ENCODE measurements at places on chromosomes 6 and 20.

DNA sequence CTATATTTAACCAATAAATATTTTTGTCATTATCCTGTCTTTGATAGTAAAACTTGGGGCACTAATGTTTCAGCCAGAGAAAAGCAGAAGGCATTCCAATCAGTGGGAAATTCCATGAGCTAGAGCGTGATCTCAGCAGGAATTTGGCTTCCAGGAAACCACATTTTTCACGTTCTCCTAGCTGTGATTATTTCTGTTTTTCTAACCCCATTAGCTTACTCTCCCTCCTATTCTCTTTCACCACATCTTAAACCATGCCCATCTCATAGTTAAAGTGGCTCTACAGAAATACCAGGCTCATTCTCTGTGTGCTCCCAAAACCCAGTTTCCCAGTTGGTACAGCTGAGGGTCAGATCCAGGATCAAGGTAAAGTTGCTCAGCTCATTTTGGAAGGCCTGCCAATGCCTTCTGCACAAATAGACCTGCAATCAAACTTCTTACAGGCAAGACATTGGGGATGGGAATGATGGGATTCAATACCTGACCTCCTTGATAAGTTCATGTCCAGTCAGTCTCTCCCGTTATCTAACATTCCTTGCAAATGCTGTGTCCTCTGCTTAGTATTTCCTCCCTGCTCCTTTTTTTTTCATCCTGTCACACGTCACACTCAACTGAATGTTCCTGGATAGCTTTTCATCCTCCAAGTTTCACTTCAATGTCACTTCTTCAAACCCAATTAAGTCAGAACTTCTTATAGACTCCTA is 33.1 kb upstream of the TMEM30A start:
- DNase-seq: no peak

GRCh38 chr20:63735859-63736718 is at the start of gene LIME1:
TSS of gene LIME1 (plus strand) at chr20:63736664. CDS start at chr20:63737550, 886 bp downstream.
- no peak for DNase-seq

- DNase-seq: no peak
These were observed 6.4 kb downstream of the MRPL14 start for GRCh38 chr6:44120692-44121443.

- no peak for DNase-seq
These were observed 978 bp downstream of the WFDC6 start for GRCh38 chr20:45538209-45538799.

DNA sequence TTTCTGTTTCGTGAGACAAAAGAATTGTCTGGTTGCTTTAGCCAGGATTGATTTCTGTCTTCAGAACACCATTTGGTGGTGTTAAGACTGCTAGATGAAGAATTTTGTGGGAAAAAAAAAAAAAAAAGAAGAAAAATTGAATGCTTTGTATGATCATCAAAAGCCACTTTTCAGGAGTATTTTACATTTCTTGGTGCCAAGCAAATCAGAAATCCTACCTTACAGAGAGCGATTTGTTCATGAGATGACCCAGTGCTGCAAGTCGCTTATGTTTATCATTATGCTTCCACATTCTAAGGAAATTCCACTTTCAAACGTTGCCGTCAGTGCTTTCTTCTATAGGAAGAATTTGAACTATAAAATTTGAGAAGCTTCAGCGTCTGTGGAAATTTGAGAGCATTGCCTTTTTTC is 228.7 kb downstream of the BCKDHB start:
- no peak for DNase-seq

GRCh38 chr6:108872141-108872557 is 23.9 kb downstream of the ARMC2 start:
- DNase-seq: no peak

DNA sequence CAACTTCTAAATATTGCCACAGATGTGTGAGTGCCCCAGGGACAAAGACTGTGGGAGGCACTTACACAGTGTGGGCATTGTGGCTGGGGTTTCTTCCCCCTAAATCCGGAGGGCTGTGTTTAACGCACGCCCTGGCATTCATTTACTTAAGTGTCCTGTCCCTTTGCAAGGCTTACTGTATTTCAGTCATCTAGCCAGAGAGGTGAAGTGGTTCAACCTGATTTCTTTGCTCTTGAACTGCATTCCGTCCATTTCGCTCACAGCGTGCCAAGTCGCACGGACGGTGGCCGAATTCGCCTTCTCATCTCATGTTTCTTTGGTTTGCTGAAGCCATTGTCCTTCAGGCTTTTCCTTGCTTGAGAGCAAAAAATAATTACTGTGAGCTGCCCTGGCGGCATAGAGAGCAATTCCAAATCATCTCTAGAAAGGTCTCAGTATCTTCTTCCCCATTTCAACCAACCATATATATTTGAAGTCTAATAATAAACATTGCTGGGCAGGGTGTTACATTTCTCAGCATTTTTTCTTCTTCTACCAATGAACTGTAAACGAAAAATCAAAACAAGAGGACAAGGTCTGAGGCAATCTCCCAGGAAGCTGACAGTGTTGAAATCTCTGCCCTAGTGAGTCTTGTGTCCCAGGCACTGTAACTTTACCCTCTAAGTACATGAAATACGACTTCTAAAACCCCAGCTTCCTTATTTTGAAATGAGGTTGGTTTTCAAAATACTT is 16.9 kb downstream of the SYTL3 start:
- DNase-seq: no peak

DNA sequence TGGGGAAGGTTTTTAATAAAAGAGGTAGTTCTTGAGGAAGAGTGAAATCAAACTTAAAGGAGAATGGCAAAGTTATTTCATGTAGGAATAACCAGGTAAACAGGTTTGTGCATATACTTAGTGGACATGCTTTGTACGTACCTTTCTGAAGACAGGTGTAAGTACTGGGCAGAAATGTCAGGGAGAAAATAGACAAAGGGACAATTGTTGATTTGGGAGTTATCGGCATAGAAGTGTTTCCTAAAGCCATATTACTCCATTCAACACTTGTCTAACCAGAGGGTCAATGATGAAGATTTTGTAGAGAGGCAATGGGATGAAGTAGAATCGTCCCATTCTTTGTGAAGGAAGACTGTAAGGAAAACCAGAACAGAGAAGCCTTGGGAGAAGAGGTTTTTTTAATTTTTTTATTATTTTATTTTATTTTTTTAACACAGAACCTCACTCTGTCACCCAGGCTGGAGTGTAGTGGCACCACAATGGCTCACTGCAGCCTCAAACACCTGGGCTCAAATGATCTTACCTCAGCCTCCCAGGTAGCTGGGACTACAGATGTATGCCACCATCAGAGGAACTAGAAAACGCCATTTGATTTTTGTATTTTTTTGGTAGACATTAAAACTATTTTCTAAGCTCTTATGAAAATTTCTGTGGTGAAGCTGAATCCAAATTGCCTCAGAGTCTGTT is 18.0 kb downstream of the SMAP1 start:
- DNase-seq: no peak

- no peak for DNase-seq
These were observed 2.2 kb downstream of the KCNG1 start for GRCh38 chr20:51020657-51021056.
